Activated CD8-positive, alpha-beta T cell treated with anti-CD3 and anti-CD28 coated beads for 36 hours (primary cell): ENCODE measurements at places on chromosomes 2 and 18.

- no peak for DNase-seq
Observed at GRCh38 chr2:189609853-189610252, 29.3 kb upstream of the SLC40A1 start.

- no peak for DNase-seq
Observed at GRCh38 chr18:59665057-59666006, 31.9 kb downstream of the CCBE1 start.

DNA sequence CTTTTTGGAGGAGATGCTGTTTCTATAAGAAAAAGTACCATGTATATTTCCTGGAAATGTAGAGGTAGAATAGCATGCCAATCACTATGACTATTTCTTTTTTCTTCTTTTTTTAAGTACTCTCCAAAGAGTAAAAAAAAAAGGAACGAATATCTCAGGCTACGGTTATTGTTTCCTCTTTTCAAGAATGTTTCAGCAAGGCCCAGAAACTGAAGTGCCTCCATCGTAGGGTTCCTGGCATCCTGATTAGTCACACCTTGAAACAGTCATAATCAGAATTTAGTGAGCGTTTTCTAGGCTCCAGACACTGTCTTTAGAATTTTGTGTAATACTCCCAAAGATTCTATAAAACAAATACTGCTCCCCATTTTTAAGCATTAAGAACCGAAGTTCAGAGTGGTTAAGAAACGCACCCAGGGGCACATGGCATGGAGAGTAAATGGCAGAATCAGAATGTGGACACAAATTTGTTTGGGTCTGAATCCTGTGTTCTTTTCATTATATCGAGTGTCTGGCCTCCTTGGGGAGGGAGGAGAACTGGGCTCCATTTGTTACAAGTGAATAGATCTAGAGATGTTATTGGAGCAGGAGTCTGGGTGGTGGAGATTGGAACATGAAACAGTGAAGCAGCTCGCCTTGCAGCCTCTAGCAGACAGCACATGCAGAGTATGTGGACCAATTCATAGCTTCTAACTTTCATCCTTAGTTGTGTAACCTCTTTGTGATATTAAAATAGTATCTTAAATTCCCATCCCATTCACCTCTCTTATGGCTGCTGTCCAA is 26.7 kb downstream of the ZEB2 start:
- DNase-seq, result no peak

- no peak for DNase-seq
Observed at GRCh38 chr18:13448335-13448795, 229.8 kb downstream of the LDLRAD4 start.

- no peak for DNase-seq
Observed at GRCh38 chr18:11002277-11002676, 147.1 kb downstream of the PIEZO2 start.
